ENCODE measurements at places on chromosomes 13 and 19. TPM values are rescaled to one million over a fixed set of nuclear protein-coding genes. Genes with fewer than 3 reads are reported as not detected.

GRCh38 chr19:35860818-35861639 lies 4.3 kb downstream of the KIRREL2 start:
- no peak overlapping the region for H3K27ac ChIP-seq
- peaks cover 20% of the 10 kb centered on the region for H3K4me1 ChIP-seq
- H3K4me3 ChIP-seq, result no peak overlapping the region
- H3K27me3 ChIP-seq, result peaks cover 29% of the 10 kb centered on the region
- H3K36me3 ChIP-seq, result no peaks in the 10 kb centered on the region

DNA sequence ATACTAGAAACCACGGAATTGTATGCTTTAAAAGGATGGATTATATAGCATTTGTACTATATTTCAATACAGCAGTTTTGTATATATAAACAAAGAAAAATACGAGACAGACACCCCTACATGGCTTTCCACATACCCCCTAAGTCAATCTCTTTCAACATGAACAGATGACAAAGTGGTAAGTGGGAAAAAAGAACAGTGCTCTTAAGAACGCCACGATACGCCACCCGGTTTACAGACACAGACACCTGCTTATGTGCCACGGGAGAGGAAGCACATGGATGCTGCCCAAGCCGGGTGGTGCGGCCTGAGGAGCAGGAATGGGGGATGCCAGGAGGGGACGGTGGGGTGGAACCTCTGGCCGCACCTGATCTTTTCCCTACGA lies 8.1 kb downstream of the CAPS start:
- no peak for DNase-seq
- H3K4me1 ChIP-seq, result no peaks in the 10 kb centered on the region
- H3K27ac ChIP-seq, result no peak overlapping the region
- peaks cover 78% of the 10 kb centered on the region for H3K36me3 ChIP-seq
- no peaks in the 10 kb centered on the region for H3K27me3 ChIP-seq
- H3K4me3 ChIP-seq, result no peak overlapping the region

Gene SEMA6B
- 0.50 TPM for total RNA-seq

Gene EDNRB
- not detected for total RNA-seq

DNA sequence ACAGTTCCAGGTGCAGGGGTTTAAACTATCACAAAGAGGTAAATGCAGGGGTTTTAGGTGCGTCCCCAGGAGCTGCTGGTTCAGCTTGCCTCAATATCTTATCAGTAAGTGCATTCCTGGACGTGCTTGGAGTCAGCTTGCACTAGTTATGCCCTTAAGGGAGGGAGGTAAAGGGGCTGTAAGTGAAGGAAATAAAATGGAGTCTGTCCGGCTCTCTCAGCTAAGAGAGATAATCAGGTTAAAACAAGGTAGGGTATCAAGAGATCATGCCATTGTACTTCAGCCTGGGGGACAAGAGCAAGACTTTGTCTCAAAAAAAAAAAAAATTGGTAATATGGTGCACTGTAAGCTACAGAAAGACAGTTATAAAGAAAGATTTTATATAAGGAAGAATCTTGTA lies 69.7 kb downstream of the ZNF100 start:
- H3K4me3 ChIP-seq, result no peak overlapping the region
- no peaks in the 10 kb centered on the region for H3K4me1 ChIP-seq
- H3K27ac ChIP-seq, result no peak overlapping the region
- no peak for DNase-seq

Measured in natural killer cell (primary cell).